ENCODE measurements at places on chromosomes 11 and 22.

DNA sequence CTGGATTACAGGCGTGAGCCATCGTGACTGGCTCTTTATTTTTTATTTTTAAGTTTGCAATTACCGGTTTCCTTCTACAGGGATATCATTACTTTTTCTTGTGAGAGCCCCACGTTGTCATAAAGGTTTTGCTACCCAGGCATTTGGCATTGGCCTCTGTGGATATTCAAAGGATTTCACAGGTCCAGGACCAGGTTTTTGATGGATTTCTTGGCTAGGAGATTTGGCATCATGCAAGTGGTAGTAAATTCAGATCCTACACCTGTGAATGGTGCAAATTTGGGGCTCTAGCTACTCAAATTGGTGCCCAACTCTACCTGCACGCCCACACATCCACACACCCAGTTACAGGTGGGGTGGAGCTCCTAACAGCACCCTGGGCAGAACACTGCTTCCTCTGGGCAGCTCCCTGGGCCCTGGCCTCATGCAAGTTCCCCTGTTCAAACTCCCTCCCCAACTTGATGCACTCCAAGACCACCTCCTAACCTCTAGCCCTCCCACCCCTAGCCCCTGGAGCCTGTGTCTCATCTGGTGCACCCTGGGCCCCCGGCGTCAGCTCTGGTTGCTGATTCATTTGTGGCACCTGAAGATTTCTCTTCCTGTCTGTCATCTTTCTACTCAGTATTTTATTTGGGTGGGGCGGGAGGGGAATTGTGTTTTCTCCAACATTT, 9.3 kb upstream of the MRGPRD start:
- no peak for DNase-seq

GRCh38 chr11:115709297-115709696, 205.1 kb upstream of the CADM1 start:
- DNase-seq: no peak

GRCh38 chr22:40022536-40023240, 27.9 kb downstream of the FAM83F start:
- DNase-seq: no peak

DNA sequence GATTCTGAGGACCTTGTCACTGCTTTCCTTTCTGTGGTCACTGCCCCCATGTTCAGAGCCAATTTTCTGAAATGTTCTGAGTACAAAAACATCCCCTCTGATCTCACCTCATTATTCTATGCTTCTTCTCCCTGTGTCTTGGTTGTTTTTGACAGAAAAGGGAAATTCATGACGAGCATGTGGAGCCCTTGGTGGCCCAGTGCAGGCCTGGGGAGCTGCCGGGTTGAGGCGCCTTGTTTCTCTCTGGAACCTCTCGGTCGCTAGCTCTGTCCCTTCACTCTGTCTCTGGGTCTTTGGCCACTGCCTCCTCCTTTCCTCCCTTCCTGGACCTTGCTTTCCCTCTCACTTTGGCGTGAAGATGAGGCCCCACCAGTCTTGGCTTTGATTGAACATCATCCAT, 63.0 kb upstream of the THY1 start:
- no peak for DNase-seq

DNA sequence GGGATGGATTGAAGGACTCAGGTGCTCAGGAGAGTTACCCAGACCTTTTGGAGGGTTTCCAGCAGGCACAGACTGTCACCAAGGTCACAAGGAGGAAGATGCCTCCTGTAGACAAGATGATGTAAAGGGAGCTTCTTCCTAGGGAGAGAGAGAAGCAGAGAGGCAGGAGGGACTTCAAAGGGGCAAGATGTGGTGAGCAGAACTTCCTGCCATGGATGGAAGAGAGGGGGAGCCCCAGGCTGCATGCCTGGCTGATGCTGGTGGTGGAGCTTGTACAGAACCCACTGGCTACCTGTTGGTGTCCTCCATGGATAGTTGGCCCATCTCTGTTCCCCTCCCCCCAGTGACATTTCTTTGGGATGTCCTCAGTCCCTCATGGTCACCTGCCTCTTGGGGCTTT, 4.2 kb downstream of the HEPN1 start:
- DNase-seq: no peak

- no peak for DNase-seq
Measured at GRCh38 chr11:40384991-40385390, 1074.5 kb downstream of the LRRC4C start.

DNA sequence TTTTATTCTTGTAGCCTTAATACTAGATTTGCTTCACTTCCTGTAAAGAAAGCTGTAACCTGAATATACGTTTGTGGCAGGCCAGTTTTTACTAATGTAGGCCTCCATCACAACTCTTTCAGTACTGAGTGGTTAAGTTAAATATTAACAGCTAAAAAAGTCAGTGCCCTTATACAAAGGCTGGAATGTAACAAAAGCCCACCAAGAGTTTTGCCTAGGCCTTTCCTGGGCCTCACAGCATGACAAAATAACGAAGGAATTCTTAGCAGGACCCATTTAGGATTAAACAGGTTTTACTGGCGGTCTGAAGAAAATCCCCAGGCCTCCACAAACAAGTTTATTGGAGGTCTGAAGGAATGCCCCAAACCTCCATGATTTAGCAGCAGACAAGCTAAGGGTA, 43.7 kb downstream of the PIWIL3 start:
- no peak for DNase-seq

DNA sequence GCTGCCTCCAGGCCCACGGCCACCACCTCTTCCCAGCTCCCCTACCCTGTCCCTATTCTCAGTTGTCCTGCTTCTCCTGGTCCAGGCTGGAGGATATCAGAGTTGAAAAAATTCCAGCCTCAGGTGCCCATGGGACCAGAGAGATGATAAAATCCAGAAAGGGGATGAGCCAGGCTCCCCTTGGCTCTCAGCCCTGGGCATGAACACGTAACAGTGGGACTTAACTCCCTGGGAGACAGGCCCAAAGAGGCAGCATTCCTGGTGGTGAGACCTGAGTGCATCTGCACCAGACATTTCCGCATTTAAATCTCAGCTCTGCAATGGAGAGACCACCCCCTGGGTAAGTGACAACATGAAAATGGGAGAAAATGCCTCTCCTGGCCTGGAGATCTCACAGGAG, 10.4 kb upstream of the SLC39A13 start:
- DNase-seq: no peak

GRCh38 chr11:94851864-94852636, 83.9 kb downstream of the AMOTL1 start:
- DNase-seq: no peak

- DNase-seq: no peak
Measured at GRCh38 chr11:20024172-20024935, 135.9 kb downstream of the DBX1 start.

DNA sequence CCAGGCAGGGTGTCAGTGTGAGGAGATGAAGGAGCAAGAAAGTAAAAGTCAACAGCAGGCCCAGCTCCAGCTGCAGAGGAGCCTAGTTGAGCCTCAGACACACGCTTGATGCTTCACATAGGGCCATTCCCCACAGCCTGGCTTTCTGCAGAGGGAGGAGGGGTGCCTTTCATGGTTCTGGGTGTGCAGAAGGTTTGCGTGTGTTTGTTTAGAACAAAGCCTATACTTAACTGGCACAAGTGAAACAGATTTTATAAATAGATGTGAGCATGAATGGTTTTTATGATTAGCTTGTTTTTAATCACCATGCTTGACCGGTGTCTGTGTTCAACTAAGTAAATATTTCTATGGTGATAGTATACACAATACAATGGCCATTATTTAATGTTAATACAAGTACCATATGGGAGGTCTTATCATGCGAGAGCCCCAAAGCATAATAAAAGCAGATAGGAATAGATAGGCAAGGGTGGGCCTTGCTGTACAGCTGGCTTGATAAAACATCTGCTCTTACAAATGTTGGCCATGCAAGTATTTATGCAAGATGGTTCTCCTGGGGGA, 290.2 kb downstream of the ETS1 start:
- no peak for DNase-seq

- no peak for DNase-seq
Measured at GRCh38 chr11:122843281-122844141, 5.2 kb downstream of the CRTAM start.

DNA sequence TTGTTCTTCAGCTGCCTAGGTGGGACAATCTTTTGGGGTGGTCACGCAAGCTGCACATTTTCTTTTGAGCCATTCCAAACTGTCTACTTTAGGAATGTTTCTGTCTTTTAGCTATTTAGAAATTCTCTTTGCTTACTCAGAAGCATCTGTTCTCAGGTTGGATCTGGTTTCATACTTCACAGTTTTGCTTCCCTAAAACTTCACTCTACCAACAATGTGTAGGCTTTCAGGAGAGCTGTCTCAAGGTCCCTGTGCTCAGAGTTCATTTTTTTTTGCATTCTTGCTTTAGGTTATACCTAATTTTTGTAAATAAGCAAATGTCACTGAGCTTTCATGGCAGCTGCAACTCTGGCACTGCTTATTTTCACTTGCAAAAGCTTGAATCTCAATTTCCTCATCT, 36.7 kb downstream of the CCDC90B start:
- no peak for DNase-seq

DNA sequence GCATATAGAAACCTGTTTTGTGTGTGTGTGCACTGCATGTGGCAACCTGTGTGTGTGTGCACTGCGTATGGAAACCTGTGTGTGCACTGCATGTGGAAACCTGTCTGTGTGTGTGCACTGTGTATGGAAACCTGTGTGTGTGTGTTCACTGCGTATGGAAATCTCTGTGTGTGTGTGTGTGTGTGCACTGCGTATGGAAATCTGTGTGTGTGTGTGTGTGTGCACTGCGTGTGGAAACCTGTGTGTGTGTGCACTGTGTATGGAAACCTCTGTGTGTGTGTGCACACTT, 72.2 kb upstream of the CCND1 start:
- DNase-seq: no peak

- no peak for DNase-seq
Measured at GRCh38 chr11:66784575-66784974, 55.6 kb upstream of the SPTBN2 start.

DNA sequence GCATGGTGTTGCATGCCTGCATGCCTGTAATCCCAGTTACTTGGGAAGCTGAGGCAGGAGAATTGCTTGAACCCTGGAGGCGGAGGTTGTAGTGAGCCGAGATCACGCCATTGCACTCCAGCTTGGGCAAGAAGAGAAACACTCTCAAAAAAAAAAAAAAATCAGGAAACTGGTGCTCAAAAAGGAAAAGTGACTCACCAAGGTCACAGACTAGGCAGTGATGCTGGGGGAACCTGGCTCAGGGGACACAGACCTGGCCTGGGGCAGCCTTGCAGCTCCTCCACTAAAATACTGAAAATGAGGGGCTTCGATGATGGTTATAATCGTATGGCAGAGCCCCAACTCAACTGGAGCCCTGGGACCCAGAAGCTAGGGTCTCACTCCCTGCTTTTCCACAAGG, 8.1 kb upstream of the SLC35E4 start:
- no peak for DNase-seq

DNA sequence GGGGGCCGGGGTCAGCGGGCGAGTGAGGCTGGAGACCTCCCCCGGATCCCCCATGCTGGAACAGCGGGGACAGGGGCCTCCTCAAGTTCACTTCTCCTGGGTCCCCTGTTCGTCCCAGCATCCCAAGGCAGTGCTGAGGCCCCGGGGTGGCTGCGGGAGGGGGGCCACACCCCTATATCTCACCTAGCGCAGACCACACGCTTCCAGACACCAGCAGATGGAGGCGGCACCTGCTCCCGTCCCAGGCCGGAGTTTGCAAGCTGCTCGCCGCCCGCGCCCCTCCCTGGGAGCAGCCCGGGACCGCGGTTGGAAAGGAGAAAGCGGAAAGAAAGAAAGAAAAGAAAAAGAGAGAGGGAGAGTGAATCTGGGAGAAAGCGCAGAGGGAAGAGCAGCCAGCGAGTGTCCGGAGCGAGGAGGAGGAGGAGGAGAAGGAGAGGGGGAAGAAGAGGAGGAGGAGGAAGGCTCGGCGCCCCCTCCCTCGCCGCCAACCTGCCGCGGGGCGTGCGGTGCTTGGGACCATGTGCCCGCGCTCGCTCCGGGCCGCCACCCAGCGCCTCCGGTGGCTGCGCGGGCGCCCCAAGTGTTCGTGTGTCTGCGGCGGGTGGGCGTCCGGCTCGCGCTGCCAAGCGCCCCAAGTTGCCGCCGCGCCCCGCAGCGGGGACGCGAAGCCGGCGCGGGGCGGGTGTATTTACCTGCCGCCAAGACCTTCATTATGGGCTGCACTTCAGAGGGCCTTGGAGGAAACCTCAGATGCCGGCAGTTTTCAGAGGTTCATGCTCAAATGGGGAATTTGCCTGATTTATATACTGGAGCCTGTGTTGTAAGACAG, at the start of gene LIF:
Gene LIF (minus strand): TSS at position 775 of the 829 bp plus-strand sequence. CDS start 64 bp downstream, at position 711.
- no peak for DNase-seq

All from cortex of kidney (tissue), 1 donor.